ENCODE measurements at places on chromosomes 1 and 21.

DNA sequence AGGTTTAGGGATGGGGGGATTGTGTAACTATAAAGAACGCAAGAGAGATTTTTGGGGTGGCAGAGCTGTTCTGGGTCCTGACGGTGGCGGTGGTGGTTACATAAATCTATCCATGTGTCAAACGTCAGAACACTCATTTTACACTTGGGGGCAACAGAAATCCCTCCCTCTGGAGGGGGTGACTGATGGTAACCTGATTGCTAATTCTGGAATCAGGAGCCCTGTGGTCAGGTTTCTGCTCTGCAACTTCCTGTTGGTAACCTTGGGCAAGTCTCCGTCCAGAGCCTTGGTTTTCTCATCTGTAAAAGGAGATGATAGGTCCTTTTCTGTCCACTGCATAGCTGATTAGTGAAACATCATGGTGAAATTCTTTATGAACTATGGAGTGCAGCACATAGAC is 40.9 kb downstream of the ALPL start:
- no peak for DNase-seq

DNA sequence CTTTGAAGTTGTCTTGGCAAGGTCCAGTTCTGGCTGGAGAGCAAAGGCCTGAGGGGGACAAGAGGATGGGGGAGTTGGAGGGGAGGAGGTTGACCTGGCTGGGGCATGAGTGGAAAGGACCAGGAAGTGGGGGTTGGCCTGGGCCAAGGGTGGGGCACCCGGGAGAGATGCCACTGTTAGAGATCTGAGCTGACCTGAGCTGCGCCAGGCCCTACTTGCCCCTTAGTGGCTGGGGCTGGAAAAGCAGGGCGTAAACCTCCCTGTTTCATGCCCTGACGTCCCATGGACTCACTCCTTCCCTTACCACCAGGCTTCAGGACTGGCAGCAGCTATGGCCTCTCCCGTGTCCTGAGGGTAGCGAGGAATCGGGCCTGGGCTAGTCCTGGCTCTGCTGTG is 16.9 kb downstream of the FAAH start:
- DNase-seq = no peak

- DNase-seq = no peak
Observed at GRCh38 chr1:227472772-227473171, 90.6 kb upstream of the ZNF678 start.

- no peak for DNase-seq
Observed at GRCh38 chr21:31875496-31876015, 2.7 kb downstream of the HUNK start.

- no peak for DNase-seq
Observed at GRCh38 chr1:221939607-221940006, 197.7 kb upstream of the DUSP10 start.

- no peak for DNase-seq
Observed at GRCh38 chr1:151968791-151969399, 24.8 kb downstream of the S100A10 start.

- DNase-seq = no peak
Observed at GRCh38 chr1:31208361-31208945, 31.2 kb downstream of the NKAIN1 start.

- no peak for DNase-seq
Observed at GRCh38 chr1:217642455-217642854, 11.3 kb downstream of the SPATA17 start.

GRCh38 chr1:238752327-238752726 is 634.0 kb upstream of the CHRM3 start:
- DNase-seq = no peak

DNA sequence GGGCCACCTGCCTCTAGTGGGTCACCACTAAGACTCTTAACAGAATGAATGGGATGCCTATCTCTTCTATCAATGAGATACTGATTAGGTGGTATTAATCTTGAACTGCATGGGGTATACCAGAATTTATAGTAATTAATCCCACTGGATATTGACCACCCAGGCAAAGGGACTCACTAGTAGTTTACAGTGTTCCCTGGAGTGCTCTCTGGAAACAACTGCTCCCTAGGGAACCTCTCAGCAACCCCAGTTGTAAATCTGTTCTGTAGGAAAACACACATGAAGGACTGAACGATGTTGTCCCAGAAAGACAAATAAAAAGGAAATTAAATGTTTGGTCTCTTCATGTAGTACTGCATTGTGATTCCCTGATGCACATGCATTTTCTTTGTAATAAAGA is 430.5 kb downstream of the HLX start:
- DNase-seq = no peak
